ENCODE measurements at places on chromosomes 16 and 17.

DNA sequence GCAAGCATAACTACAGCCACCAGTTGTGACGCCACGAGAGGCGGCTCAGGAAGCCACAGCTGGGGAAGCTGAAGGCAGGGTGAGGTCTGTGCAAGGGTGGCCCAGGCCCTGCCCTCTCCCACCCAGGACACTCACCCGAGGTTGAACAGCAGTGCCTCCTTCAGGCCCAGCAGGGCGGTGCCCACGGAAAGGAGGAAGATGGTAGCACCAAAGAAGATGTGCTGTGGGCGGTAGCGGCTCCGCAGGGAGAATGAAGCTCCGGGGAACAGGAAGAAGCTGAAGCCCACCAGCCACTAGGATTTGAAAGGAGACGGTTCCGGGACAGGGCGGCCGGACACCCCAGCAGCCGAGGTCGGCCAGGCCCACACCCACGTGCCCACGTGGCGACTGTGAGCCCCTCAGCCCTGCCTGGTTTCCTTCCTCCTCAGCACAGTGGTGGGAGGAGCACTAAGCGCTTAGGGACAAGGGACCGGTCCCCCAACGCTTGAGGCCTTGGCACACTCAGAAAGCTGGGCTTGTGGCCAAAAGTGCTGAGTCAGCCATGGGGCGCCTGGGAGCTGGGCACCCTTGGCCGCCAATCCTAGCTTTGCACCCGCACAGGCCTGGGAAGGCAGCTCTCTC lies 11.0 kb downstream of the CYB561 start:
- DNase-seq: no peak

DNA sequence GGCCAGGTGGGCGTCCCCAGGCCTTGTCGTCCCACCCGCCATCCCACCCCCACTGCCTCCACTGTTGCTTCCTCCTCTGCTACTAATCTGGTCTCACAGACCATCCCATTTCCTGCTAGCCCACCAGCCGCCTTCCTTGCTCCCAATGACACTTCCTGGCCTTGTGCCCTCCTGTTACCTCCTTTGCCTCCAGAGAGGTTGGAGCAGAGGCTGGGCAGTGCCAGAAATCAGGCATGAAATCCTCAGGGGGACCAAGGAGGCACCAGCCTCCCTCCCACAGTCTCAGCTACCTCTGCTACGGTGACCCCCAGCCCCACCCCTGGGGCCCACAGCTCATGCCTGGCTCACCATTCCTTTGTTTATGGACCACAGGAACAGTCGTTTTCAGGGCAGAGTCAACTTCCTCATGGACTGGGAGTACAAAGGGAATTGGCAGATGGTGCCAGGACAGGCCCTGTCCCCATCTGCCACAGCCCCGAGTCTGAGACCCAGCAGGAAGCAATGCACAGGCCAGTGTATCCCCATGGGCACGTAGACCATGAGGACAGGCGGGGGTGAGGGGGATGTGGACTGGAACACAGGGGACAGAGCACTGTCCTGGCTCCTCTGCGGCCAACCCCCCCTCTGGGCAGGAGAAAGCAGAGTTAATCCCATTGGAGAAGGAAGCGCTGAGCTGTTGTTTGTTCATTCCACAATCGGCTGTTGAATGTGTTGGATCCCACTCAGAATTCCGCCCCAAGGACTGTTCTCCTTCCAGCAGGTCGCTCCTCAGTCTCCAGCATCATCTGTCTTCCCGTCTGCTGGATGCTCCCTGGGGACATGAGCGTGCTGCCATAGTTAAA lies 2.2 kb upstream of the CDH5 start:
- DNase-seq: peak; percentile 20

GRCh38 chr17:56045872-56046271 lies 107.4 kb upstream of the ANKFN1 start:
- no peak for DNase-seq

GRCh38 chr17:31394544-31394943 lies 3.1 kb downstream of the RAB11FIP4 start:
- DNase-seq: no peak

DNA sequence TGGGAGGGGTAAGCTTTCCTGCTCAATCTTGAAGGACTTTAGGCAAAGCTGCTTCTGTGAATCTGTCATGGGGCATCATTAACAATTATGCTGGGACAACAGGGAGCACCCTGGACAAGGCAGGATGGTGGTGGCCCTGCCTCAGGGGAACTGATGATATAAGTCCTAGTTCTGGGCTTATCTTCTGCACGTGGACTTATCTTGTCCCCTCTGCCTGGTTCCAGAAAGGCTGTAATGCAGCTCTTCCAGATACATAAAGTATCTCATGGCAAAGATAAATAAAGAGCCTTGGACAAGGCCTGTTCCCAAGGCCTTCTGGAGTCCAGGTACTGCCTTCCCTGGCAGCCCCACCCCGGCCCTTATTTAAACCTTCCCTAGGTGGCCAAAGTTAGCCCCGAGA lies 6.0 kb upstream of the ZNF385C start:
- DNase-seq: no peak

DNA sequence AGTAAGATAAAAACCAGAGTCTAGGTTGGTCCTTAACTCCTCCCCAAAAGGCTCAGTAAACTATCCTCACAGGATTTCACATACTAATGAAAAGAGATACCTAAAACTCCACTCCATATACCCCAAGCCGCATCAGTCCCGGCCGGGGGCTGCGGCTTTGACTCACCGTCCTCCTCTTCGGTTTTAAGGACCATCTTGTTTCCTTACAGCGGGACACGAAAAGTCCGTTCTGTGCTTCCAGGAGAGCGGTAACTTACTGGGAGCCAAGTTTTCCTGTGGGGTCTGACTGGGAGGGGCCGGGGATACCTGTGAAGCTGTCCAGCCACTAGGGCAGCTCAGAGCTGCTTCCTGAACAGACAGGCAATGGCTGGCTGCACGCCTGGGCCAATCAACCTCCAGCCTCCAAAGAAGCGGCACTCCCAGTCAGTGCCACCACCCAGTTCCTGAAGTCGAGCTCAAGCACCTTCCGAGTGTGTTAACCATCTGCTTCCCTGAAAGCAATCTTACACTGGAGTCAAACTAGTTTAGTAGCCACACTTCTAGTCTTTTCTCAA lies 45.5 kb downstream of the CYTH1 start:
- peak; percentile 82 for DNase-seq

GRCh38 chr16:58031016-58031800 lies 5.7 kb downstream of the MMP15 start:
- DNase-seq: no peak

DNA sequence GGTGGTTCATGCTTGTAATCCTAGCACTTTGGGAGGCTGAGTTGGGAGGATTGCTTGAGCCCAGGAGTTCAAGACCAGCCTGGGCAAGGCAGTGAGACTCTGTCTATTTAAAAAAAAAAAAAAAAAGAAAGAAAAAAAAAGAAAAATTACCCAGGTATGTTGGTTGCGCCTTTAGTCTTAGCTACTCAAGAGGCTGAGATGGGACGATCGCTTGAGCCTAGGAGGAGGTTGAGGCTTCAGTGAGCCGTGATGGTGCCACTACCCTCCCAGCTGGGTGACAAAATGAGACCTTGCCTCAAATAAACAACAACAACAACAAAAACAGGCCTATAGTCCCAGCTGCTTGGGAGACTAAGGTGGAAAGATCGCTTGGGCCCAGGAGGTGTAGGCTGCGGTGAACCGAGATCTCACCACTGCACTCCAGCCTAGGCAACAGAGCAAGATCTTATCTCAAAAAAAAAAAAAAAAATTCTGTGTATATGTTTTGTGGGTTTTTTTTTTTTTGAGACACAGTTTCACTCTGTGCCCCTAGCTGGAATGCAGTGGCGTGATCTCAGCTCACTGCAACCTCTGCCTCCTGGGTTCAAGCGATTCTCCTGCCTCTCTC lies 12.5 kb upstream of the ANKRD40CL start:
- no peak for DNase-seq

DNA sequence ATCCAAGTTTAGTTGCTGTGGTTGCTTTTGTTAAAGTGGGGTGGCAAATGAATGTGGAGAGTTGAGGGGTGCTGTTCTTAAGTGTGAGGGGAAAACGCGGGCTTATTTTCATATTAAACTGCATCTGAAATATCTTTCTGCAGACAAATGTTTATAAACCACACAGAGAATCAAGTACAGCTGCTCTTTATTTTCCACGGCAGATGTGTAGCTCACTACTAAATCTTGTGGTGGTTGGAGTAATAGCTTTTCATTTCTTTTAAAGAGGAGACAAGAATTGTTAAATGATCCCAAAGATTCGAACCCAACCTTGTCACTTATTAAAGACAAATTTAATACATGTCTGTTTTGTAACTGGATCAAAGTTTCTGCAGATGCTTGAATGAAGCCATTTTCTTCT lies 2.1 kb downstream of the CLTC start:
- DNase-seq: no peak
